Calu3 (cell line): ENCODE measurements at places on chromosomes 4 and X. TPM values are rescaled to one million over a fixed set of nuclear protein-coding genes. Genes with fewer than 3 reads are reported as not detected.

HTN1 gene
- not detected in 2 replicates for total RNA-seq

FRG2 gene
- not detected in 2 replicates for total RNA-seq

BTC gene
- 8.1 and 8.9 TPM in 2 replicates for total RNA-seq

FAM47A gene
- not detected in 2 replicates for total RNA-seq

DNA sequence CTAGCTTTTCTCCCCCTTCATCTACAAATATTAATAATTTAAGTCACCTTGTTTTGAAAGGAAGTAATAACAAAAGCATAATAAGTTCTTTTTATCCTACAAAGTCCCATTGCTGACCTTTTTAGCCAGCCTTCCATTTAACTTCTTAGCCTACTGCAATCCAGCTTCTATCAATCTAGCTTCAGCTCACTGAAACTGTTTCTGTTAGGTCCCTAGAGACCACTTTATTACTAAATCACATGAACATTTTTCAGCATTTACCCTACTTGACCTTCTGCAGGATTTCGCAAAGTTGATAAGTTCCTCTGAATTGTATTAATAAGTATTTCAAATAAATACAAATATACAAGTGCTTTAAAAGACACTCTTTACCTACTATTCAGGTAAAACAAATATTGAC, 186.5 kb downstream of the ANTXR2 start:
- no peak for DNase-seq

DNA sequence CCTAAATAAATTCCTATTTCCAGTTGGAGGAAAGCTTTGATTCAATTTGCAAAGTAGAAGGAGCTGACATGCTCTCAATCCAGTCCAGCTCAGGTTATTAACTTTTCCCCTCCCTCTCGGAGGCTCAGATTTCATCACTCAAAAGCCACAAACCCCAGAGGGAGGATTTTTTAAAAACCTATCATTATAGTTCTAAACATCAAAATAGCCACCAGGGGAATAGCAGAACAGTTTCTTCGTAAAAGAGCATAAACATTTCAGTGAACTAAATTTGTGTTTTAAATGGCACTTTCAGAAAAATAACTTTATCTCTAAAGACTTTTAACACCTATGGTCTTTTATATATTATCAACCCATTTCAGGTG, 8.8 kb downstream of the GPRIN3 start:
- no peak for DNase-seq

GRCh38 chr4:2297606-2298531, 36.0 kb upstream of the MXD4 start:
- no peak for DNase-seq

DNA sequence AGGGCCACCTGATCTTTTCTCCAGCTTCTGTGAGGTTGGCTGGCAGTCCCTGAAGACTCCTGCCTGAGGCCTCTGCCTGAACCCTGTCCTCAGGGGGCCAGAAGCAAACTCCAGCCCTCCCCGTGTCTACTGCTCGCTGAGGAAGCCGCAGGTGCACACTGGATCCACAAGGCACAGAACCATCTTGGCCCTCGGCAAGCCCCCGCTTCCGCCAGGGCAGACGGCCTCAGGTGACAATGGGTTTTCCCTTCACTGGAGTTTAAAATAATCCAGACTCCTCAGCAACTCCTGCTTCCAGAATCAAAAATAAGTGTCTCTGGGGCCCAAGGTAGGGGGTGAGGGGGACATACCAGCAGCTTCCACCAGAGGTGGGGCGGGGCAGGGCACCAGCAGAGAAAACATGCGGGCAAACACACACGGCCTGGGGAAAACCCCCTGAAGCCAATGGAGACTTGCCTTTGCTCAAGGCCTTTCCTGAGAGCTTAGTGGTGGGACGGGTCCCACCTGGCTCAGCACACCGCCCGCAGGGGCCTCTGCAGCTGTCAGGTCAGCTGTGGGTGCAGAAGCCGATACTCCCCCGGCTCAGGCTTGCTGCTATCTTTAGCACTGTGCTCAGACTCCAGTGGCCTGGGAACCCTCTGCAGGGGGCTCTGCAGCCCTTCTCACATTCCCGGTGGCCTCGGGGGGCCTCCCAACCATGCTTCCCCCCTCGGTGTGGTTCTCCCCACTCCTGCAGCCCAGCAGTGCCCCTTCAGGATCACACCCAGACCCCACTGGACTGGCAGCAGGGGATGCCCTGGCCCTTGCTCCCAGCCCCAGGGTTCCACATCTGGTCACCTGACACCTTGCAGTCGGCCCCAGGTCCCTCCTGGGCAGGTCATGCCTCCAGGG, 1.9 kb downstream of the MYL5 start:
- DNase-seq, result no peak

DNA sequence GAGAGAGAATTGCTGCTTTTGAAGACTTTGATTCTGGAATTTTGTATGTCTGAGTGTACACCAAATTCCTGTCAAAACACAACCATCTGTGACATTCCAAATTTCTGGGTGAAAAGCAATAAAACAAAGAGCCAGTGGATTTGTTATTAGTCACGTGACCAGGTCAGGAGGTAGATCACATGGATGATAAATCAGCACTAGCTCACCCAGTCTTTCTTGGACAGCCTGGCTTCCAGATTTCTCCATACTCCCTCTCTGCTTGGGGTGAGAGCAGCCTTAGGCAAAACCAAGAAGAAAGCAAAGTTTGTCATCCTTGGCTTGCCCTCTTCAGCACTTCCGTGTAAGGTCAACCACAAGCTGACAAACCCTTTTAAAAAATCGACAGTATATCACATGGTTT, 194.2 kb downstream of the CLCN4 start:
- DNase-seq, result peak; percentile 22

ALPK1 gene
- 17.1 and 17.9 TPM in 2 replicates for total RNA-seq

- no peak for DNase-seq
Observed at GRCh38 chr4:87853108-87853507, 20.3 kb downstream of the MEPE start.

SPANXB1 gene
- not detected in 2 replicates for total RNA-seq

HSD17B10 gene
- total RNA-seq, result 125 and 127 TPM in 2 replicates

DNA sequence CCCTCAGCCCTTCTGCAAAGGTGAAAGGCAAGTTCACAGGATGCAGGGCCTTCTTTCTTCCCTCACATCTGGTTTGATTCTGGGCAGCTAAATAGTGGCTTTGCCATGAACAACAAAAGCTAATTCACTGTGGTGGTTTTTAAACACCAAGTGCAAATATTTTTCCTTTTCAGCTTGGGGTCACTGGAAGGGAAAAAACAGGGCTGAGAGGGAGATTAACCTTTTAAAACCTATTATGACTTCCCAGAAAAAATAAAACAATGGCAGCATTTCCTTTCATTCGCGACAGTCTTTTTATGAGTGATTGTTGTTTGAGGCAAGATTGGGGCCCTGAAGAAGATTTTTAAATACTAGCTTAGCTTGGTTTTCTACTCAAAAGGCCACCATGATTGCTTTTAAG, 103.7 kb upstream of the SCML1 start:
- DNase-seq, result no peak

AFF2 gene
- 0.17 and 0.27 TPM in 2 replicates for total RNA-seq

DNA sequence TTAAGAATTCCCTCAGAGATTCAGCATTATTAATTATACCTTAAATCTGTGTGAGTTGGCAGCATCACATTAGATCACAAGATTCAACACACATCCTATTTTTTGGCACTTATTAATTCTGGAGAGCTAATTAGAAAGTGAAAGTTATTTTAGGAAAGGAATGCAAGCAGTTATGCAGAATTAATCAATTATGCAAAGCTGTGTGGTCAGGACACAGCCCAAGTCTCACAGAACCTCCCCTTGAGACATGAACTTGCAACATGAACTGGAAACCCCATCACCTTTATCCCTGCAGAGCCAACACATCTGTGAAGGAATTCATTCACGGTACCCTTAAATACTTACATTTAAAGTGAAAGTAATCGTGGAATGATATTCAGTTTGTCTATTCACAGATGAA, 80.5 kb downstream of the TSPAN5 start:
- DNase-seq, result no peak

DSPP gene
- total RNA-seq, result not detected in 2 replicates
